ENCODE measurements at places on chromosomes 4 and X.

- no peak for DNase-seq
Measured at GRCh38 chr4:108370291-108371141, 201.8 kb upstream of the LEF1 start.

DNA sequence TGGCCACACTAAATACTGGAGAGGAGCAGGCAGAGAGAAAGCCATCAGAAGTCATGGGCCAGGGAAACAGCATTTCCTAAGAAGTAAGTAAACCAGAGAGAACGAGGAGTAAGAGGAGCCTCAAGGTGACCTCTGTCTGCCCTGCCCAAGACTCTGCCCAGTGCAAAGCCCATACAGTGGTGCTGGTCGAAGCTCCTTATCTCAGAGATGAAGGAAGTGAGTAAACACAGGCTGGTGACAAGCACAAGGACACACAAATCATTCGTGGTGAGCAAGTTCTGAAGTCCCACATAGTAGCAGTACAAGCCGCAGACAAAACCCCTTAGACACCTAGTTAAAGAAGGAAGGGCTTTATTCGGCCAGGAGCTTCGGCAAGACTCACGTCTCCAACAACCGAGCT lies 62.7 kb downstream of the DCTD start:
- no peak for DNase-seq

- DNase-seq: no peak
Measured at GRCh38 chr4:122705009-122705408, 27.5 kb upstream of the BBS12 start.

DNA sequence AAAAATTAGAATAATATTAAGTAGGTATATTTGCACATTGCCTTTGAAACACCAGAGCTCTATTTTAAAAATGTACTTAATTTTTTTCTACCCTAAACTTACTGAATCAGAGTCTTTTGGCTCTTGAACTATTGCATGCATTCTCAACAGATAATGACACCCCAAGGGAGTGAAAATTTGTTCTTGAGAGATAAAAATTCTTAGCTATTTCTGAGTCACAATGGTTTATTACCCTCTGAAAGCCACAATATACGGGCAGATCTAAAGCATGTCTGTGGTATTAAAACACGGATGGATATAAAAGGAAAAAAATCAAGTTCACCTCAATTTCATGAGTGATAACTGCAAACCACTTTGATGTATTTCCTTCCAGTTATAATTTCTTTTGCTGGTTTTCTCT lies 636.3 kb upstream of the FTHL17 start:
- no peak for DNase-seq

DNA sequence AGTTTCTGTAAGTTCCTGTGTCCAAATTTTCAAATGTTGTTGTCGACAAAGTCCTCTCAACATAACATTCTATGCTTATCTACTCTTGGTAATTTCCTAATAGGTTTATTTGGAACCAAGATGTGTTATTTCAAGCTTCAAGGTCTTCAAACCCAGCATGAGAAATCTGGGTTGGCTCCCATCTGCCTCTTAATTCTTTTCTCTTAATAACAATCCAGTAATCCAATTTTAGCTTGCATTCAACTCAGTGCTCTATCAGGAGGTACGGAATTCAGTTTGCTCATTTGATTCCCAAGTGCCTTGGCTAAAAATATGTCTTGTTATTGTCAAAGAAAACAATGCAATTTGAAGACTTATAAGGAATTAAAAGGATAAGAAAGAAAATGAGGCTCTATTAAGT lies 235.5 kb upstream of the MID1 start:
- DNase-seq: no peak

DNA sequence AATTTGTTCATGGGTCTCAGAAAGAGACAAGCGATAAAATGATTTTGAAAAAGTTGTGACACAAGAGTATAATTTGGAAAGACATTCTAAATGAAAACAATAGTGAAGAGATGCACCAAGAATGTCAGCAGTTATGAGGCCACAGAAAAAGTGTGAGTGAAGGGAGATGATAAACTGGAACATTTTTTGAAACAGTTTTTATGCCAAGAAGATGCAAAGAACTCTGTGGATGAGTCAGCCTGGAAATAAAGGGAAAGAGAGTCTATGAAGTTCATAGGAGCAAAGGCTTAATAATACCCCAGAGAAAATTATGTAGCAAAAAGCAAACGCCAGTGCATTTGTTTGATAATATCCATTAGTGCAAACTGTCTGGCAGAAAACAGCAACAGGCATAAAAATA lies 188.4 kb upstream of the TBC1D9 start:
- no peak for DNase-seq

DNA sequence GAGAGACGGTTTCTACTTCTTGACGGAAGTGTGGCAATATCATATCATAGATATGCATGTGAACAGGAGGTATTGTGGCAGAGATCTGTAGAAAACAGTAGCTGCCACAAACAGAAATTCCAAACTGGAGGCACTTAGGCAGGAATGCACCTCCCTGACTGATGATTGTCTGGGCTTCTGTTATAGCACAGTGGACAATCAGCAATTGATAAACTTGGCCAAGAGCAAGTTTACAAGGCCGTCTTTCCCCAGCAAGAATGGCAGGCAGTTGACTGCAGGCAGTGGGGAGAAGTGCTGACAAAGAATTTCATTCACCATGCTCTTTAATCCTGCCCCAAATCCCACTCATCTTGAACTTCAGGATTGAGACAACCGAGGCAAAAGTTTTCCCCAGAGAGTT lies 114.4 kb upstream of the STOX2 start:
- no peak for DNase-seq

DNA sequence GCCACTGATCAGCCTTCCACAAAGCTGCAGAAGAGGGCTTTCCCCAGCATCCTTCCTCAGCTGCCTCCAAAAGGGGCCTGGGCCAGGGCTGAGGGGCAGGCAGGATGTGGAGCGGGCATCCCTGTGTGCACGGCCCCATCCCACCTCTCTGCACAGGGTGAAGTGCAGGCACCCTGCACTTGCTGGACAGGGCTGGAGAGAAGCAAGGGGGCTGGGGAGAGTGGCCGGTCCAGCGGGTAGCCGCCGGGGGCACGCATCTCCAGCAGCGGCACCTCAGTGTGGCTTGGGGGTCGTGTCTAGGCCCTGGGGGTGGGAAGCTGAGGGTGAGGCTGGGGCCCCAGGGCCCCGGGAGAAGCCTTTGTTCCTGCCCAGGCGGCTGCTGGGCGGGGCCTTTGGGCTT lies 3.0 kb downstream of the AVPR2 start:
- no peak for DNase-seq

- no peak for DNase-seq
Measured at GRCh38 chr4:10053635-10054453, 32.5 kb upstream of the SLC2A9 start.

GRCh38 chr4:18025288-18025687 lies 3.7 kb upstream of the LCORL start:
- DNase-seq: no peak

GRCh38 chrX:29826742-29827141 lies 388.6 kb upstream of the MAGEB2 start:
- no peak for DNase-seq

DNA sequence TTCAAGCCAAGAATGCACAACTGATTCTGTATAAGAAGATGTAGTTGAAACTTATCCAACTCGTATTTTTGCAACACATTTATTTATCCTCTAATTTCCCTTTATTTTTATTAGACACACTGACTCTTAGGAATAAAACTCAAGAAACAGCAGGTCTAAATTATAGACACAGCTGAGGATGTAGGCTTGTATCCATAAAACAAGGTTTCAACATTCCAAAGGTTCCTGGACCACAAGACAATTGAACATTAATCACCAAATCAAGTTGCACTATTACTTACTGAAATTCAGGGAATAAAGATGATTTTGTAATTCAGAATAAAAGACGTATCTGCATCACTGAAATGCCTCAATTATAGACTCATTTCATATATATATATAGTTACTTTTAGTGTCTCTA lies 683.5 kb upstream of the GRIA3 start:
- no peak for DNase-seq

DNA sequence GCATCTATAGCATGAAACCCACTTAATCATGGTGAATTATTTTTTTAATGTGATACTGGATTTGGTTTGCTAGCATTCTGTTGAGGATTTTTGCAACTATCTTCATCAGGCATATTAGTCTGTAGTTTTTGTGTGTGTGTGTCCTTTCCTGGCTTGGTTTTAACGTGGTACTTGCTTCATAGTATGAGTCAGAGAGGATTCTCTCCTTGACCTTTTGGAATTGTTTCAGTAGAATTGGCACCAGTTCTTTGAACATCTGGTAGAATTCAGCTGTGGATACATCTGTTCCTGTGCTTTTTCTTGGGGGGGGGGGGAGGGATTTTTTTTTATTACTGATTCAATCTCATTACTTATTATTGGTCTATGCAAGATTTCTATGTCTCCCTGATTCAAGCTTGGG lies 232.0 kb upstream of the KLF8 start:
- DNase-seq: no peak

Data from activated CD8-positive, alpha-beta memory T cell treated with anti-CD3 and anti-CD28 coated beads for 1 hour (primary cell).